ENCODE measurements at places on chromosomes 16 and 17.
A peak's percentile ranks its signal among the peaks of the same experiment; 100 is the strongest.

- DNase-seq: no peak
Observed at GRCh38 chr16:63365649-63366304, 1329.5 kb upstream of the CDH8 start.

DNA sequence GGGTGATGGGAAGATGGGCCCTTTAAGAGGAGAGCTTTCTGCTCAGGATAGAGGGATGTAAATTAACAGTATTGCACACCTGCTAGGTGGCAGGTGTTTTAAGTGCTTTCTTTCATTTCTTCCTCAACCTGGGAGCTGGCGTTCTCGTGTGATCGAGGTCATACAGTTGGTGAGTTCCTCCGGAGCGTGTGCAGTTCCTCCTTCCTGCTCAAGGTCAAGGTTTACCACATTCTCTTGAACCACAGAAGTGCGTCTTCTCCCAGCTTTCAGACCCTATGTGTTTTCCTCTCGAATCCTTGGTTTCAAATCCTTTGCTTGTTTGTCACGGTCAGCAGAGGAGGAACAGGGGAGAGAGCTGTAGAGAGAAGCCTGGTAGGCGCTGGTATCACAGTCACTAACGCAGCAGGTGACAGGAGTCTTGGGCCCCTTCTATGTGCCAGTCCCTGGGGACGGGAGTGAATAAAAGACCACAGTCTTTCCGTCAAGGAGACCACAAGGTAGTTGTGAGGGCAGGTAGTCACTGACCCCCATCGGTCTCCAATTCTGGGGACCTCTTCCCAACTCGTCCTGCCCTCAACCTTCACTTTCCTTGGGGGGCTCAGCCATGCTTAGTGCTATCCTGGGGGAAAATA, 791 bp downstream of the DNAI2 start:
- peak; percentile 45 for DNase-seq

DNA sequence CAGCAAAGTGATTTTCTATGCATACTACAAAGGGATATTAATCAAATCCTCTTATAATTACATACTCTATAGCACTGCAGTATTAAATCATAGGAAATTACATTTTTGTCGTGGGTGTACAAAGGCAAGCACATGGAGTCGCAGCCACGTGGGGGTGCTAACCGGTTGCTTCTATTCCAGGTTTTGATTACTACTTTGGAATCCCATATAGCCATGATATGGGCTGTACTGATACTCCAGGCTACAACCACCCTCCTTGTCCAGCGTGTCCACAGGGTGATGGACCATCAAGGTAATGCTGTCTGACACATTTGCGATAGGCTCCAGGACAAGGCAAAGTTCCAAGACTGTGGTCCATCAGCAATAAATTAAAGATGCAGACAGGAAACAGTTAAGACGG, 60.1 kb downstream of the ARSG start:
- no peak for DNase-seq

DNA sequence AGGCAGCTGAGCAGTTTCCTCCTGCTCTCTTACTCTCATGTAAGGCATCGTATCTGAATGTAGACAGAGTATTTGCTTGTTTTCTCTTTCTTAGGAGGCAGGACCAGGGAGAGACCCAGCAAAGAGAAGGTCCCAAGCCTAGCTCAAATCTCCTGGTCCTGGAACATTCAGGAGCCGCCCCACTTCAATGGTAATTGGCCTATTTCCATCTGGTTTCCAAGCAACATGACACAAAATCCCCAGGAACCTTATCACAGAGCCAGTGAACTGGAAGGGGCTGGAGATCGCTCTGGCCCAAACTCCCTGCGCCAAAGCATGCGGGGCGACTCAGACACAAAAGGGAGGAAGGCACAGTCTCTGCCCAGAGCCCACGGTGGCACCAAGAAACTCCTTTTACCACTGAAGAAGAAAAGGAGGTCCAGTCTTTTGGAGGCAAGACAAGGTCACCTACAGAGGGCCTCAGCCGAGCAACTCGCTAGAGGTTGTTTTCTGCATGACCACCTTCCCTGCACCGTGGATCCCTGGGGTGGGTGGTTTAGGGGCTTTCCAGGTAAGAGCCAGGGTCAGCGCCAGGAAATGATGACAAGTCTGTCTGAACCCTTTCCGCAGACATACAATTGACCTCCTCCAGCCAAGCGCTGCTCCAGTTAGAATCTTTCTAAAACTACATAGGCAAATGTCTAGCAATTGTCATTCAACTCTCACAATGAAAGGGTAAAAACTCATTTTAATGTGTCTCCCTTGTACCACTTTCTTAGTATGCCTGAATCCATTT, 394.7 kb downstream of the SOX9 start:
- DNase-seq: peak; percentile 35

- DNase-seq: no peak
Observed at GRCh38 chr17:74822939-74823367, 36.7 kb downstream of the GRIN2C start.

DNA sequence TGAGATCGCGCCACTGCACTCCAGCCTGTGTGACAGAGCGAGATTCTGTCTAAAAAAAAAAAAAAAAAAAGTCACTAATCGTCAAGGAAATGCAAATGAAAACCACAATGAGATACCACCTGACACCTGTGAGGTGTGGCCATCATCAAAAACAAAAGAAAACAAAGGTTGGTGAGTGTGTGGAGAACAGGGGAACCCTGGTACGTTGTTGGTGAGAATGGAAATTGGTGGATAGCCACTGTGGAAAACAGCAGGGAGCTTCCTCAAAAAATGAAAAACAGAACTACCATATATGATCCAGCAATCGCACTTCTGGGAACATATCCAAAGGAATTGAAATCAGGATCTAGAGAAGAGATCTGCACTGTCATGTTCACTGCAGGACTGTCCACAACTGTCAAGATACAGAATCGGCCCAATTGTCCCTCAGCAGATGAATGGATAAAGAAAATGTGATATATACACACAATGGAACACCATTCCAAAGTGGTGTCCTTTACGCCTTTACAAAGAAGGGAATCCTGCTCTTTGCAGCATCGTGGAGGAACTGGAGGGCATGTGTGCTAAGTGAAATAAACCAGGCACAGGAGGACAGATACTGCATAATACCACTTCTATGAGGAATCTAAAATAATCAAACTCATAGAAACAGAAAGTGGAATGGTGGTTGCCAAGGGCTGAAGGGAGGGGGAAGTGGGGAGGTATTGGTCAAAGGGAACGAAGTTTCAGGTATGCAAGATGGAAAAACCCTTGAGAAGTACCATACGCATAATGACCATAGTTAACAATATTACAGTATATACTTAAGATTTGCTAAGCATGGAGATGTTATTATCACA, 63.5 kb upstream of the PLCG2 start:
- DNase-seq: no peak

- no peak for DNase-seq
Observed at GRCh38 chr17:45184144-45184543, 22.5 kb downstream of the HEXIM2 start.

DNA sequence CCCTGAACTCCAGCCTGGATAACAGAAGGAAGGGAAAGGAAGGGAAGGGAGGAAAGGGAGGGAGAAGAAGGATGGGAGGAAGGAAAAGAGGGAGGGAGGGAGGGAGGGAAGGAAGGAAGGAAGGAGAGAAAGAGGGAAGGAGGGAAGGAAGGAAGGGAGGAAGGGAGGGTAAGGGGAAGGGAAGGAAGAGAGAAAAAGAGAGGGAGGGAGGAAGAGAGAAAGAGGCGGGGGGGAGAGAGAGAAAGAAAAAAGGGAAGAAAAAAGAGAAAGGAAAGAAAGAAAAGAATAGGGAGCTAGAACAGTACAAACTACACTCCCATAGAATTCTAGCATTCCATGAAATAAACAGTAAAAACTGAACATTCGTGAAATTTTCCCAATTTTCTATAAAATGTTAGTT, 23.1 kb upstream of the TRIM37 start:
- no peak for DNase-seq

- no peak for DNase-seq
Observed at GRCh38 chr16:65044873-65045272, 77.0 kb downstream of the CDH11 start.

DNA sequence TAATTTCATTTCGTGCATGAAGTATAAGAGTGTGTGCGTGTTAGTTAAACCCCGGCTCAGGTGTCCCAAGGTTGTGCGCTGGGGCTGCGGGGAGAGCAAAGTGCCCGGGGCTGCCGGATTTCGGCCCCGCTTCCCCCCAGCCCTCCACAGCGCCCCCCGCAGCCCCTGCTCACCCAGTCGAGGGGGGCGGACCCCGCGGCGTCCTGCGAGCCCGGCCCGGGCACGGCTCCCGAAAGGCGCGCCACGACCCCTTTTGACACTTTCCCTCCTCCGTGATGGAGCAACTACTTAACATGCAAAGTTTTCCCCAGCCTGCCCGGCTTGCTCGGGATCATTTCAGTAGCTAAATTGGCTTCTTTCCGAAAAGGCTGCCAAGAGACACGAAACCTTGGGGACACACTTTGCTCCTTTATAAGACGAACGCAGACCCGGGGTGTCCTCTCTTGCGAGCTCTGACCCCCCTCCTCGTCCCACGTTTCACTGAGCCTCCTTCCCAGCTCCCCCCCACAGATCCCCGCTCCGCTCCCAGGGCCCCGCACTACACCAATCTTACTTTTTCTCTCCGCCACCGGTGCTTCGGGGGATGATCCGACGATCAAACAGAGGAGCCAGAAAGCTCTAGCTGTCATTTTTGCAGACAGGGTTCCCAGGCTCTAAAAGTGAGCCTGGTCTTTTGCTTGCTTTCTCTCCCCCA, 552 bp downstream of the C17orf58 start:
- peak; percentile 28 for DNase-seq

DNA sequence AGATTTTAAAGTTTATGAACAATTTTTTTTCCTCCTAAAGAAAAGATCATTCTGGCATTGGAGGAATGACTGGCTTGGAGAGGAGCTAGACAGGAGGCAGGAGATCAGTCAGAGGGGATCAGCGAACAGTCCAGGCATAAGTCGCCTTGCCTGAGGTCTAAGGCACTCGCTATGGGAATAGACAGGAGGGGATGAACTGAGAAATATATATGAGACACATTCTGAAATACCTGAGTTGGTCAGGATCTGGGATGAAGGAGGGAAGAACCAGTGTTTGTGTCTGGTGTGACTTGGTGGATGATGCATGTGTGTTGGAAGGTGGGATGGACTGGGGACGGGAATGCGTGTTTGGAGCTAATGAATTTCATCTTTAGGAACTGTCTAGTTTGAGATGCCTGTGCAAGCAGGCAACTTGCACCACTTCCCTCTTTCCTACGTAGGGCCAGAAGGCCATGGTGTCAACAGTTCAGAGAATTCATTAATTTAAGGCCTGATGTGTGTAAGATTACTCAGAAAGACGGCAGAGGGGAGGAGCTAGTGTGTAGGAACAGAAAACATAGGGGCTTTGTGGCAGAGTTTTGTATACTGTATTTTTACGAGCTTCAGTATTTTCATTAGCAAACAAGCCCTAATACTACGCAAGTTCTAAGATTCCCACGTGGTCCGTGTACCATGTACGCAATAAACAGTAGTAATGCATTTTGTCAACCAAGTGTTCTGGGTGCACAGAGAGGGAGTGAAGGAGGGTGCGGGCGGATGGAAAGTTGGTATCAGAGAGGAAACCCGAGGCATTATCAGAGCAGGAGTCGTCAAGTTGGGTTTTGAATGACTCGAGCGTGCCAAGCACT, 825 bp downstream of the HEATR6 start:
- peak; percentile 49 for DNase-seq

DNA sequence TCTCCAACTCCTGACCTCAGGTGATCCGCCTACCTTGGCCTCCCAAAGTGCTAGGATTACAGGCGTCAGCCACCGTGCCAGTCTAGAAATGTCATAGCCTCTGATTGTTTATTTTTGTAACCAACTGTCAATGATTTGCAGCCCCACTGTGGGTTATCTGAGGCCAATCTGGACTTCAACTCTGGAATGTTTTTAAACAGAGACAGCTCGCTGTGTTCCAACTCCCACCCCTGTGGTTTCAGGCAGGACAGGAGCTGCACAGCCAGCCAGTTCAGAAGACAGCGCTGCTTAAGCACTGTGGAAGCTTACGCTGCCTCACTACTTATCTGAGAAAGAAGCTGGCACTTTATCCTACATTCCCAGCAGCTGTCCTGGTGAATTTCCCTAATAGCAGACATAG, 19.5 kb downstream of the MRM3 start:
- DNase-seq: no peak

- DNase-seq: peak; percentile 66
Observed at GRCh38 chr16:2473999-2474876, 689 bp upstream of the TBC1D24 start.

DNA sequence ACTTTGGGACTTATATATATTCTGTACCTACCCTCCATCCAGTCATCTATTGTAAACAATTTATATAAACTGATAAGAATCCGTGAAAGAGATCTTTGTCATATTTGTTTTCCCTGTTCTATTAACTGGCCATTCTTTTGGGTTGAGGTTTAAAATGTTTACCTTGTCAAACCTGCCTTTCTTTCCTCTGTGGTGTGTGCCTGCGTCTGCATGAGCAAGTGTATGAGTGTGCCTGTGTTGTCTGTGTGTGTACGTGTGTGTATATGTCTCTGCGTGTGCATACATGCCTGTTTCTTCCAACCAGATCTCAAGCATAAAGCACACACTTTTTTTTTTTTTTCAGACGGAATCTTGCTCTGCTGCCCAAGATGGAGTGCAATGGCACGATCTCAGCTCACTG, 201.5 kb downstream of the C16orf95 start:
- DNase-seq: no peak

DNA sequence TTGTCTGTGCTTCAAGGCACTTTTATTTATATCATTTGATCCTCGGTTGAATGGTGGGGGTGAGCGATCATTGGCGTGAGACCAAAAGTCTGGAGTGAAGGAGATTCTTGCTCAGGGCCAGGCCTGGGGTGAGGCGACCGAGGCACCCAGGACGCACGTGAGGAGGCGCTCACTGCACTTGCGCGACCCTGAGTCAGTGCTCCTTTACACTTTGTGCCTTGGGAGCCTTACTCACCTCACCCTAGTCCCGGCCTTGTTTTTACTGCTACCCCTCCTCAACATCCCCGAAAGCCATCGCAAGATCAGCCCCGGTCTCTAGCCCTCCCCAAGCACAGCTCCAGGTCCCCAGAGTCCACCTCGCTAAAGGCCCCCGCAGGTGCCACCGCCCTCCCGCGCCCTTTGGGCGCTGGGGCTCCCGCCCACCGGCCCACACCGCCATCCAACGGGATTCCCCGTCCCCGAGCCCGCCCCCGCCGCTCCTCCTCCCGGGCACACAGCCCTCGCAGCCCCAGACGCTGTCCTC, 496 bp downstream of the EZH1 start:
- DNase-seq: peak; percentile 82

DNA sequence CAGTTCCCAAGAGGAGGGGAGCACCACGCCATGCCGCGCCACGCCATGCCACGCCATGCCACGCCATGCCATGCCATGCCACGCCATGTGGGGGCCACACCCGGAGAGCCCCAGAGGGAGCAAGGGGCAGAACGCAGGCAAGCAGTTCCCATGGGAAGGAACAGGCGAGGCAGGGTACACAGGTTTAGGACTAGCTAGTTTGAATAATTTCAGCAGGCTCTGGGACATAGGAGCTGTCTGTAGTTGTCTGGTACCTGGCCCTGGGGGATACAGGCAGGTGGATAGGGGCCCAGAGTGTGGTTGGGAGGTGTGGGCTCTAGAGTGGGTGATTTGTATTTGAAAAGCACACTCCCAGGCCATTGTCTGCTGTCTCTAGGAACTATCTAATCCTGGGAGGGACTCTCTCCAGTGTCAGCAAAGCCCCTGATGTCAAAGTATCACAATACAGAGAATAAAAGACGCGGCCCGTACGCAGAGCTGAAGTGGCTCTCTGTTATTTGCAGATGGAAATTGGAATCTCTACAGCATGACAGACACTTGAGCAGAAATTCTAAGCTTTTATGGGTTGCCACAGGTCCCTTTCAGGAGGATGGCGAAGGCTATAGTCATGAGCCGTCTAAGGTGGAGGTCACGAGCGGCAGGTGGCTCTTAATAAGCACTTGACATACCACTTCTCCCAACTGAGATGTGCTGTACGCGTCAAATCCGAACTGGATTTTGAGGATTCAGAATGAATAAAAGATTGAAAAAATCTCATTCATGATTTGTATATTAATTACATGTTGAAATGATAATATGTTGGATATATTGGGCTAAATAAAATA, 220.8 kb upstream of the TNRC6C start:
- peak; percentile 99 for DNase-seq
